Cortex of kidney (tissue), 1 donor: ENCODE measurements at places on chromosomes 7 and 10.

GRCh38 chr10:133024704-133025557, 62.8 kb upstream of the ADGRA1 start:
- DNase-seq: no peak

DNA sequence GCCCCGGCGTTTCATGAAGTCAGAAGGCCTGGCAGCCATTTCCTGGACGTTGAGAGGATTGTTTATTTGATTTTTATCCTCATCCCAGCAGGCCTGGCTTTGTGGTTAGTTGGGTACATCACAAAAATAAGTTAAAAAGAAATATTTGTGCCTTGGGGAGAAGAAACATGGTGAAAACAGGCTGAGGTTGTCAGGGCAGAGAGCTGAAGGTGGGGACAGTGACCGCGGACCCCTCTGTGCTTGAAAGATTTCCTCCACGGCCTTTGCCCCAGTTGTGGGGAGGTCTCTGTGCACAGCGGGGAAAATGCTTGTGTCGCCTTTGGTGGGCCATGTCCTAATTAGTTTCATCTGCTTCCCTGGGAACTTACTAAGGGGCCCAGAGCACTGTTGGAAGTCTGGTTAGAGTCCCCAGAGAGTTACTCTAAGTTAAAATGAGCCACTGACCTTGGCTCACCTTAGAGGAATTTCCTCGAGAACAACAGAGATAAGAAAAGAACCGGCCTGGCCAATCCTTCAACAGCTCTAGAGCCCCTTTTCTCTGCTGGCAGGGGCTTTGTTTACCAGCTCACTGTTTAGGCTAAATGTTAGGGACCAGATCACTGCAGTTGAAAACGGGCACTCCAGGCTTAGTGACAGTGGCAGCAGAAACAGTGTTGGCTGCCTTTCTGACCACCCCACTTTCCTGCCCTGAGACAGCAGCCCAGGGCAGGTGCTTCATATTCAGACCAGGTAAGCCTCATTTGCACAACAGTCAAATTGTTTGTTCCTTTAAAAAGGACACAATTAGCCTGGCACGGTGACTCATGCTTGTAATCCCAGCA, 37.9 kb downstream of the CRCP start:
- DNase-seq: no peak

GRCh38 chr7:101468546-101469275, 106.0 kb downstream of the COL26A1 start:
- DNase-seq: no peak

DNA sequence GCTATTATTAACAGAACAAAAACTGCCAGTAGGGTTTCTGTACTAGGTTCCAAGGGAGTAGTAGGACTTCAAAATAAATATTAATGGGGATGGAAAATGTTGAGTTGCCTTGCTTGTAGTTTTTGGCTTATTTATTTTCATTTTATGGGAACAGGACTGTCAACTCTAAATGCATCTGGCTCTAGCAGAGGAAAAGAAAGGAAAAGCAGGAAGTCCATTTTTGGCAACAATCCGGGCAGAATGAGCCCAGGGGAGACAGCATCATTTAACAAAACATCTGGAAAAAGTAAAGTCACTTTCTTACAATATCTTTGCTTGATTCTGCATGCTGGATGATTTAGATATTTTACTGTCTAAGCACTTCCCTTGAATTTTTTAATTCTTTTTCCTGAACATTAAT, 69.4 kb downstream of the NOC3L start:
- no peak for DNase-seq

GRCh38 chr7:137343281-137343841, at the start of gene PTN:
Gene PTN, minus strand, starts transcription at chr7:137343733. Its CDS starts 88,760 bp downstream, at chr7:137254973.
- DNase-seq: no peak

- DNase-seq: no peak
These were observed at the start of gene SFTPD for GRCh38 chr10:79948976-79949722. Gene SFTPD, minus strand, starts transcription at chr10:79949105. Its CDS starts 2,446 bp downstream, at chr10:79946659.

GRCh38 chr10:16942381-16943078, 125.3 kb upstream of the RSU1 start:
- DNase-seq: no peak

- DNase-seq: no peak
These were observed 84.8 kb upstream of the AGBL3 start for GRCh38 chr7:134901389-134902020.

DNA sequence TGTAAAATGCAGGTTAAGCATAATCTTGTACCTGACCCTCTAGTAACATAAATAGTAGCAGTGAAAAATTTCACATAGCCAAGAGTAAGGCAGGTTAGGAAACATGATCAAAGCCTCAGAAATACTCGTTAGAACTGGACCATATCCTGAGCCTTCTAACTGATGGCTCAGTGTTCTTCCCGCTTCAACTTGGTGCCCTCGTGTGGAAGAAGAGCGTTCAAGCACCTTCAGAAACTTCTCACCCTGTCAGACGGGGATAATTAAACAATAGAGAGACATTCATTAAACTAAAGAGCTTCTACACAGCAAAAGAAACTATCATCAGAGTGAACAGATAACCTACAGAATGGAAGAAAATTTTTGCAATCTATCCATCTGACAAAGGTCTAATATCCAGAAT, 124.5 kb downstream of the MYOF start:
- DNase-seq: no peak

DNA sequence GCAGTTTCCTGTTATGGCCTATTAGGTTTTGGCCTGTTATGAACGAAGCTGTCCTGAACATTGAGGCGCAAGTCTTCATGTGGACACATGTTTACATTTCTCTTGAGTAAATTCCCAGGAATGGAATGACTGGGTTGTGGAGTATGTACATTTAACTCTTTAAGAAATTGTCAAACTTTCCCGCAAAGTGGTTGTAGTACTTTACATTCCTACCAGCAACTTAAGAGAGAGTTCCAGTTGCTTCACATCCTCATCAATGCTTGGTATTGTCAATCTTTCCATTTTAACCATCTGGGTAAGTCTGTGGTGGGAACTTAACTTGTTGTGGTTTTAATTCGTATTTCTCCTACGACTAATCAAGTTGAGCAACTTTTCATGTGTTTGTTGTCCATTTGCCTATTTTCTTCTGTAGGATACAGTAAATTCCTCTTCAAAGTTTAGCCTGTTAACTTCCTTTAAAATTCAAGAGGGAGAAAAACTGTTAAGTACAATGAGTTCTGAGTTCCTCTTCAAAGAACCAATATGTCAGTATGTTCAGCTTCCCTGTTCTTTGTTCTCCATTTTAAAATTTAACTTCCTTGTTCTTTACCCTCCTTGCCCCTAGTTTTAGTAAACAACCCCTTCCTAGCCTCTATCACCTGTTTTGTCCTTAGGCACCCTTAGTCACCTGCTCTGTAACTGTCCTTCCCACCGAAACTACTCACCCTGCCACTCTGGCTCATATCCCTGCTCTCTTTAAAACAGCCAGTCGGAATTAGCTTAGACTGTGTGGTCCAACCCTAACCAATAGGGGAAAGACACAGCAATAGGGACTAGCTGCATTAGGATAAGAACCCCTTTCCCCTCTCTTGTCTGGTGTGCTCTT, 74.0 kb downstream of the FAM241B start:
- no peak for DNase-seq
